ACHN (cell line): ENCODE measurements at places on chromosomes 16 and 17.

DNA sequence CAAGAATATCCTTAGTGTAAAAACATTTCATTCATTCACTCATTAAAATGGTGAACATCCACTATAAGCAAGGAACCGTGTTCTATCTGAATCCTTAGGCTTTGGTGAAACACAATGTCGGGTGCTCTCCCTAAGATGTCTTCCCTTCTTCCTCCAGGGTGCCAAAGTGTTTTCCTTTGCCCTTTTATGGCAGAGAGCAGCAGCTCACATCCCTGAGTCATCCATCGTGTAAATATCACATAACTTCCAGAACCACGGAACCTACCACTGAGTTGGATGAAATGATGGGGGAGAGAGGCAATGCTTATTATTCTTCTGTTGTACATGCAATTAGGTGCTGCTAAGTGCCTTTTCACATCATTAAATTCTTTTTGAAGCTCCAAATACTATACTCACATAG is 50.2 kb downstream of the DNAH3 start:
- peak; percentile 85 for DNase-seq

DNA sequence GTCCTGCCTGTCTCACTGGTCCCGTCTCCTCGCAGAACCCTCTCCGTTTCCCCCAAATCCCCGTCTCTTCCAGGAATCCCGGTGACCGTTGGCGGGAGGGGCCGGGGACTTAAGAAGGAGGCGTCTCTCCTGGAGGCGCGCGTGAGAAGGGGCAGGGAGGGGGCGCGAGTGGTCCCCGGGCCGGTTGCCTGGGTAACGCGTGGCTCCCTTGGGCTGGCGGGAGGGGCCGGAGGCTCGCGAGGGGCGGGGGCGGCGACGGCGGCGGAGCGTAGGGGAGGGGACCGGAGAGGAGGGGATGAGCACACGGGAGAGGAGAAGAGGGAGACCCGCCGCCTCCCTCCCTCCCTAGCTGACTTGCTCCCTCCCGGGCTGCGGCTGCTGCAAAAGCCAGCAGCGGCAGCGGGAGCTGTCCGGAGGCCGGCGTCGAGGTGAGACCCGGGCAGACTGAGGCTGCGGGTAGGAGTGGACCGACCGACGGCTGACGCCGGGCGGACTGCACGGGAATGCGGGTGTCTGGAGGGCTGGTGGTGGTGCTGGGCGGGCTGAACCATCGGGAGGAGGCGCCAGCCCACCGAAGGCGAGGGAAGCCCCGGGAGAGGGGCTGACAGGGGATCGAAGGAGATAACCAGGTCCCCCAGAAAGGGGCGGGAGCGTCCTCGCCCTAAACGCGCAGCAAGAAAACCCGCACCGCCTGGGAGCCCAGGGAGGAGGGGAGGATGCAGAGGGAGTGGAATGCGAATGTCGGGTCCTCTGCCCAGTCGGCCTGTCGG is at the start of gene PRRT2:
TSS of gene PRRT2 (plus strand) at position 298 of the 770 bp plus-strand sequence. CDS start 862 bp downstream, outside the sequence.
- peak; percentile 59 for DNase-seq

DNA sequence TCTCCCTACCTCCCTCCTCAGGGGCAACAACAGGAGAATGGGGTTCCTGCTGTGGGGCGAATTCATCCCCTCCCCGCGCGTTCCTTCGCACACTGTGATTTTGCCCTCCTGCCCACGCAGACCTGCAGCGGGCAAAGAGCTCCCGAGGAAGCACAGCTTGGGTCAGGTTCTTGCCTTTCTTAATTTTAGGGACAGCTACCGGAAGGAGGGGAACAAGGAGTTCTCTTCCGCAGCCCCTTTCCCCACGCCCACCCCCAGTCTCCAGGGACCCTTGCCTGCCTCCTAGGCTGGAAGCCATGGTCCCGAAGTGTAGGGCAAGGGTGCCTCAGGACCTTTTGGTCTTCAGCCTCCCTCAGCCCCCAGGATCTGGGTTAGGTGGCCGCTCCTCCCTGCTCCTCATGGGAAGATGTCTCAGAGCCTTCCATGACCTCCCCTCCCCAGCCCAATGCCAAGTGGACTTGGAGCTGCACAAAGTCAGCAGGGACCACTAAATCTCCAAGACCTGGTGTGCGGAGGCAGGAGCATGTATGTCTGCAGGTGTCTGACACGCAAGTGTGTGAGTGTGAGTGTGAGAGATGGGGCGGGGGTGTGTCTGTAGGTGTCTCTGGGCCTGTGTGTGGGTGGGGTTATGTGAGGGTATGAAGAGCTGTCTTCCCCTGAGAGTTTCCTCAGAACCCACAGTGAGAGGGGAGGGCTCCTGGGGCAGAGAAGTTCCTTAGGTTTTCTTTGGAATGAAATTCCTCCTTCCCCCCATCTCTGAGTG is 5.9 kb upstream of the LASP1NB start:
- DNase-seq = no peak

GRCh38 chr16:27346819-27347218 is 33.0 kb downstream of the IL4R start:
- DNase-seq = no peak

- DNase-seq = no peak
Observed at GRCh38 chr16:8952281-8952751, 11.4 kb downstream of the USP7 start.

GRCh38 chr17:74212209-74212912 is 1.0 kb upstream of the TTYH2 start:
- DNase-seq = no peak

GRCh38 chr17:38705523-38705802 is 390 bp downstream of the MLLT6 start:
- no peak for DNase-seq

DNA sequence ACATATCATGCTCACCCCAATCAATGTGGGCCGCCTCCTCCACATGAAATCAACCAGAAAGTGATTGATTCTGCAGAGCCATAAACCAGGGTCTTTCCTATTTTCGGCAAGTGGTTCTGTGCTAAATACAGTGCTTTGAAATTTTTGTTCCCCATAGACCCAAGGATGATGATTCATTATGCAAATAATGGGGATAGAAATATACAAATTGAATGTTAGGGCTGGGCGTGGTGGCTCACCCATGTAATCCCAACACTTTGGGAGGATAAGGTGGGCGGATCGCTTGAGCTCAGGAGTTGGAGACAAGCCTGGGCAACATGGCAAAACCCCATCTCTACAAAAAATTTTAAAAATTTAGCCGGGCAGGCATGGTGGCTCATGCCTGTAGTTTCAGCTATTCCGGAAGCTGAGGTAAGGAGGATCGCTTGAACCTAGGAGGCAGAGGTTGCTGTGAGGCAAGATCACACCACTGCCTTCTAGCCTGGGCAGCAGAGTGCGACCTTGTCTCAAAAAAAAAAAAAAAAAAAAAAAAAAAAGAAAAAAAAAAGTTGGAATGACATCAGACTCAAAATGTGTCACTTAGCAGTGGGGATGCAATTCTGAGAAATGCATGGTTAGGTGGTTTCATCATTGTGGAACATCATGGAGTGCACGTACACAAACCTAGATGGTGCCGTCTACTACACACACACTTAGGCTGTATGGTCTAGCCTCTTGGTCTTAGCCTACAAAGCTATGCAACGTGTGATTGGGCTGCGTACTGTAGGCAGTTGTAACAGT is 581.7 kb downstream of the MAF start:
- no peak for DNase-seq

- DNase-seq = no peak
Observed at GRCh38 chr16:88585927-88586581, 15.9 kb downstream of the ZC3H18 start.

DNA sequence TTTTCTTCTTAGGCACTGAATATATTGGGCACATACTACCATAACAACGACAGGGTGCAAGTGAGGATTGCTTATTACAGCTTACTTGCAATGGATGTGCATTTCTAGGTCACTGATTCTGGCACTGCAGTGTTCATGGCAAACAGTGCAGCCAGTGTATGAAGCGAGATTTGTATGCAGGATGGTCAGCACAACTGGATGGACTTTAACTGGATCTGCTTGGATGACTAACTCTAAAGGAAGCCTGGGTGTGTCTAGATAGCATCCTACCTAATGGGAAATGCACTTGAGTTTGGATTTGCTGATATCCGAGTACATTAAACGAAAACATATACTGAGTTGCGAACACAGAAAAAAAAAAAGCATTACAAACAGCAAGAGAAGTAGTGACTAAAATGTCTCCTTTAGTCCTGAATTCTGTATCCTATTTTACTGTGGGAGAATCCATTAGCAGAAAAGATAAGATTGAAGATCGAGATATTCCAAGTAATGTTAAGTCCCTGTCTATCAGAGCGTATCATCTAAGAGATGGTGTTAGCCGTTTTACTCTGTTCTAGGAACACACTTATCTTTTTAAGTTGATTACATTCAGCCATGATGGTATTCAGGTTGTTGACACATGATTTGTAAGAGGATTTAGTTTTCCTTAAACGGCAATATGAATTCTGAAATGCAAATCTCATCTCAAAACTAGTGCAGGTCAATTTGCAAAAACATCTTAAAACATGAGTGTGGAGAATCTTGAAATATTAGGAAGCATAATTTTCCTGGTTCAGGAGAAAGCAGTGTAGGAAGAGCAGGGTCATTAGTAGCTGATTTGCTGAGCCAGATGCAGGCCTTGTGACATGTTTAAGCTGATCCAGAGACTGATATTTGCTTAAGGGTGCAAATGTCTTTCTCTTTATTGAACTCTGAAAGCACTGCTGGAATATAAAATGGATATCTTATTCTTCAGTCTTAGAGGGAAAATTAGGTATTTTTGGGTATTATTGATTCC is 142.6 kb upstream of the CPHXL start:
- no peak for DNase-seq

- DNase-seq = peak; percentile 70
Observed at GRCh38 chr17:76050538-76051467, 21.5 kb downstream of the SRP68 start.

DNA sequence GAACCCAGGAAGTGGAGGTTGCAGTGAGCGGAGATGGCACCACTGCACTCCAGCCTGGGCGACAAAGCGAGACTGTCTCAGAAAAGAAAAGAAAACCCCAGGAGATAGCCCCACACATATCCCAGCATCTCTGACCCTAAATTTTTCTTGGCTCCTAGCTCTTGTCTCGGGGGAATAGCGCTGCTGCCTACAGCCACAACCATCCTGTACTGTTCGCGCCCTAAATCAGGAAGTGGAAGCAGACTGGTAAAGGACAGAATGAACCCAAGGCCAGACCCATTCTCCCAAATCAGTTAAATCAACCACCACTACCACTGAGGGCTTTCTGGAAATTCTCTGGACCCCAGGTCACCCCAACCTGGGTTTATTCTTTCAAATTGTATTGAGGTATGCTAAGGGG is 1.7 kb downstream of the CTDNEP1 start:
- DNase-seq = no peak

- DNase-seq = peak; percentile 96
Observed at GRCh38 chr16:70428178-70428998, 10.5 kb downstream of the ST3GAL2 start.

GRCh38 chr17:77884967-77885641 is 73.4 kb upstream of the TNRC6C start:
- no peak for DNase-seq

- DNase-seq = no peak
Observed at GRCh38 chr17:40327244-40327729, 18.3 kb downstream of the RARA start.

- no peak for DNase-seq
Observed at GRCh38 chr16:84053237-84053636, 10.6 kb upstream of the SLC38A8 start.

- DNase-seq = peak; percentile 78
Observed at GRCh38 chr17:35141681-35142466, at the start of gene NLE1. Gene NLE1, minus strand, starts transcription at chr17:35142303. Its CDS starts 28 bp downstream, at chr17:35142275.

GRCh38 chr17:76562734-76563148 is 22.9 kb downstream of the PRCD start:
- no peak for DNase-seq

DNA sequence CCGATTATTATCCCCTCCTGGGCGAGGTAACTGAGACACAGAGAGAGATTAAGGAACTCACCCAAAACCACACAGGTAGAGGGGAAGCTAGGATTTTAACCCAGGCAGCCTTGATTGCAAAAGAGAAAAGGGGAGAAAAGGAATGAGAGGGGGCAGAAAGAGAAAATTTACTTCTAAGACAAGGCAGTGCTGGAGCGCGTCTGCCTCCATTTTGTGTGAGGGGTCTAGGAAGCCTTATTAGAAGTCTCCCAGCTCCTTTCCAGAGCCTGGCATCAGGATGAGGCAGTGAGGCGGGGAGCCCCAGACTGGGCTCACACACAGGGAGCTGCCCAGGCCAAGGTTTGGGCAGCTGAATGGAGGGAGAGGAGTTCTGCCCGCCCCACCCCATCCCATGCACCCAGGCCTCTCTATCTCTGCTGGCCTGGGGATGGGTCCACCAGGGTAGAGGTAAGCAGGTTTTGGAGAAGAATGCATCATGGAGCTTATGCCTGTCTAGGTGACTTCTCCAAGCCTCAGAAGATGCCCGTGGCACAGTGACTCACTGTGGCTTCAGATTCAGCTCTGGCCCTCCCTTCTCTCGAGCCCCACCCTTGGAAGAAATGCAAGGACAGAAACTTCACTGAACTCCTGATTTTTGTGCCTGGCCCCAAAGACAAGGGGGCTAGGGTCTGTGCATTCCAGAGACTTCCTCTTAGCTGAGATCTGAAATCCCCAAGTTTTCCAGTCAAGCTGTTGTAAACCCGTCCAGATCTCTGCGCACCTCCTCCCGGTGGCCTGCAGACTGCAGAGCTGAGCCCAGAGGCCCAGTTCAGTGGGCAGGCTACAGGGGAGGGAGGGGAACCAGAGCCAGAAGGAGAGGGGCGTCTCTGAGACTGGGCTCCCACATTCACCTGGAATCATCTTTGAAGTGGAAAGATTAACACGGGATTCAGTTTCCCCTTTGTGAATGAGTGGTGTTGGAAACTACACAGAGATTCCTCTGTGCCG is 95.1 kb upstream of the CDH5 start:
- DNase-seq = no peak

DNA sequence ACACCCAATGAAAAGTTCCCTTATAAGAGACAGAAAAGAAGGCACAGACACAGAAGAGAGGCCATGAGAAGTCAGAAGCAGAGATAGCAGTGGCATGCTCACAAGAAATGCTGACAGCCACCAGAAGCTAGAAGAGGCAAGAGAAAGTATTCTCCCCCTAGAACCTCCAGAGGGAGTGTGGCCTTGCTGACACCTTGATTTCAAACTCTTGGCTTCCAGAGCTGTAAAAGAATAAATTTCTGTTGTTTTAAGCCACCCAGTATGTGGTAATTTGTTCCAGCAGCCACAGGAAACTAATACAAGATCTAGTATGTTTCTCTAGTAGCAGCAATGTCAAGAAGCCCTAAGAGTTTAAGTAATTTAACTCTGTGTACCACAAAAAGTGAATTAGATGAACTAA is 87.2 kb upstream of the NOG start:
- no peak for DNase-seq

DNA sequence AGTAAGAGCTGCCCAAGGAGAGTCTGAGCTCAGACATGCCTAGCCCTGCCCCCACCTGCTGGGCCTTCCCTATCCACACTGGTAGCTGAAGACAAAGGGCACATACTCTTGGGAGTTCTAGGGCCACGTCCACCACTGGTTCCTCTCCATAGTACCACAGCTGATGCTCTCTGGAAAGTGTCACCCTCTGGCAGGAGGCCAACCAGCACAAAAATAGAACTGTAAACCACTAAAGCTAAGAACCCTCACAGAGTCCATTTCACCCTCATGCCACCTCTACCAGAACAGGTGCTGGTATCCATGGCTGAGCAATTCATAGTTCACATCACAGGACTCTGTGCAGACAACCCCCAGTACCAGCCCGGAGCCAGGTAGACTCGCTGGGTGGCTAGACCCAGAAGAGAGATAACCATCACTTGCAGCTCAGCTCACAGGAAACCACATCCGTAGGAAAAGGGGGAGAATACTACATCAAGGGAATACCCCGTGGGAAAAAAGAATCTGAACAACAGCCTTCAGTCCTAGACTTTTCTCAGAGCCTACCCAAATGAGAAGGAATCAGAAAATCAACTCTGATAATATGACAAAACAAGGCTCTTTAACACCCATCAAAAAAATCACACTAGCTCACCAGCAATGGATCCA is 115.3 kb downstream of the CEP112 start:
- no peak for DNase-seq
